ENCODE measurements at places on chromosomes 16 and 17.

GRCh38 chr17:7042501-7043181 is 1.3 kb downstream of the SLC16A11 start:
- no peak for DNase-seq

- peak; percentile 11 for DNase-seq
Observed at GRCh38 chr17:3556916-3557767, 470 bp downstream of the TRPV3 start.

- no peak for DNase-seq
Observed at GRCh38 chr17:4477255-4477791, 21.4 kb upstream of the SPNS2 start.

DNA sequence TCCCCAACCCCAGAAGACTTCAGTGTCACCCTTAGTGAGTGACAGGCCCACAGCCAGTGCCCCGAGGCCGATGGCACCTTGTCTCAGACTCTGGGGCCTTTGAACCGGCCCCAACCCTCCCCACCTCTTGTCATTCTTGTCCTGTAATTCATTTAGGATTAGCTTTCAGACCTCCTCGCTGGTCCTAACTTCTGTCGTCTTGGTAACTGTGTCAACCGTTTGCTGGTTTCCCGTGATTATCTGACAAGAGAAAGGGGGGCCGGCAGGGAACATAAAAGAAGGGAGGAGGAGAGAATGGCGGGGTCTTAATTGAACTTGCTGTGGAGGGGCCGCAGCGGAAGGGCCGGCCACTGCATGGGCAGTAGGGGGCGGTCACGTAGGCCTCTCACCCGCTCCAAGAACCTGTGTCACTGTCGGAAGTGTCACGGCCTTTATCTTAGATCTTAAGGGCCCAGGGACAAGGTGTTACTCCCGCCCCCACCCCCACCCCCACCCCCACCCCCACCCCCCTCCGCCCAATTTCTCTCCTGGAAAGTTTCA is 46.5 kb upstream of the GSE1 start:
- no peak for DNase-seq

DNA sequence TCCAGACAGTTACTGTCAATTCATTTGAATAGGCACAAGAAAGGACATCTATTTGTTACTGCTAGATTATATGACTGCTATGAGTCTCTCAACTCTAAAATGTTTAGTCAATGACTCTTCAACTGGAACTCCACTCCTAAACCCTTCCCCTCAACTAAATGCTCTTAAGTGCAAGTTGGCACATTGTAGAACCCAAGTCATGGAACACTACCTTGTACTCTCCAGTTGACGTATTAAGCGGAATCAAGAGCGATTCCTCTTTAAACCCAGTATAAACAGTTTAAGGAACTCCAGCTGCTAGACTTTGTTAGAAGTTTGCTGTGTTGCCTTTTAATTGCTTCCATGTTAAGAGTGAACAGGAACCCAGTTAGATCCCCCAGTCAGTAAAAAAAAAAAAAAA is 44.6 kb downstream of the STH start:
- DNase-seq, result no peak

GRCh38 chr16:70348991-70349390 is 2.3 kb downstream of the DDX19A start:
- DNase-seq, result no peak

GRCh38 chr17:44932787-44933097 is 14.8 kb downstream of the KIF18B start:
- no peak for DNase-seq

DNA sequence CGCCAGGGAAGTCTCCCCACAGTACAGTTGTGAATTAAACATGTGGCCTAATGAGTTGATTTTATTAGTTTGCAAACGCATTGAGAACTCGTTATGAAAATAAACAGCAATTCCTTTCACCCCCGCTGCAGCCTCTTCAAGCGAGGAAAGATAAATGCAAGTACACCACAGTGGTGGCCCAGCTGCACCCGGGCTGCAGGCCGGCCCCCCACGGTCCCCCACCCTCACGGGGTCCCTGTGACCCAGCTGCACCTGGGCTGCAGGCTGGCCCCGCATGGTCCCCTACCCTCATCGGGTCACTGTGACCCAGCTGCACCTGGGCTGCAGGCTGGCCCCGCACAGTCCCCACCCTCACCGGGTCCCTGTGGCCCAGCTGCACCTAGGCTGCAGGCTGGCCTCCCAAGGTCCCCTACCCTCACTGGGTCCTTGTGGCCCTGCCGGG is 32.2 kb downstream of the SDK2 start:
- DNase-seq, result no peak

DNA sequence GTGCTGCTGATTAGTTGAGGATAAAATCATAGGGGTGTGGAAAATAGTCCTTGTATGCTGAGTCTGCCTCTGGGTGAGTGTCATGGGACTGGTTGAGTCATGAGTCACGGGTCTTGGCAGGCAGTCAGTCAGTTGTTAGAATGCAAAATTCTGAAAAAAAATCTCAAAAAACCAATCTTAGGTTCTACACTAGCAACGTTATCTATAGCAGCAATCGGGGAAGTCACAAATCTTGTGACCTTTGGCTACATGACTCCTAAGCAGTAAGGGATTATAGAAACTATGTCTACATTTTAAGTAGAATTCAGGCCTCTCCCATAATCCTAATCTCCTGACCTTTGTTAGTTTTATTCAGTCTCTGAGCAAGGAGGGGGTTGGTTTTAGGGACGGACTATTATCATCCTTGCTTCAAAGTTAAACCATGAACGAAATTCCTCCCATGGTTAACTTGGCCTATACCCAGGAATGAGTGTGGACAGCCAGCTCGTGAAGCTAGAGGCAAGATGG is 18.0 kb upstream of the PMFBP1 start:
- DNase-seq, result peak; percentile 26

DNA sequence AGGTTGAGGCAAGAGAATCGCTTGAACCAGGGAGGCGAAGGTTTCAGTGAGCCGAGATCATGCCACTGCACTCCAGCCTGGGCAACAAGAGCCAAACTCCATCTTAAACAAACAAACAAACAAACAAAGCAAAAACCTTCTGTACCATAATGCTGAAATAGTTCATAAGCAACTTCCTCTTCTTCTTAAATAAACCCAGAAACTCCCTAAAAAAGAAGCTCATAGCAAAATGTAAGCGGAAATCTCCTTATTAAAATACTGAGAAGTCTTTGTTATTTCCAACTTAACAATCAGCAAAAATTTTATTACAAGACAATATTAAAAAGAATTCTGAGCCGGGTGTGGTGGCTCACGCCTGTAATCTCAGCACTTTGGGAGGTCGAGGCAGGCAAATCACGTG is 82.8 kb downstream of the FBXL20 start:
- DNase-seq, result no peak

DNA sequence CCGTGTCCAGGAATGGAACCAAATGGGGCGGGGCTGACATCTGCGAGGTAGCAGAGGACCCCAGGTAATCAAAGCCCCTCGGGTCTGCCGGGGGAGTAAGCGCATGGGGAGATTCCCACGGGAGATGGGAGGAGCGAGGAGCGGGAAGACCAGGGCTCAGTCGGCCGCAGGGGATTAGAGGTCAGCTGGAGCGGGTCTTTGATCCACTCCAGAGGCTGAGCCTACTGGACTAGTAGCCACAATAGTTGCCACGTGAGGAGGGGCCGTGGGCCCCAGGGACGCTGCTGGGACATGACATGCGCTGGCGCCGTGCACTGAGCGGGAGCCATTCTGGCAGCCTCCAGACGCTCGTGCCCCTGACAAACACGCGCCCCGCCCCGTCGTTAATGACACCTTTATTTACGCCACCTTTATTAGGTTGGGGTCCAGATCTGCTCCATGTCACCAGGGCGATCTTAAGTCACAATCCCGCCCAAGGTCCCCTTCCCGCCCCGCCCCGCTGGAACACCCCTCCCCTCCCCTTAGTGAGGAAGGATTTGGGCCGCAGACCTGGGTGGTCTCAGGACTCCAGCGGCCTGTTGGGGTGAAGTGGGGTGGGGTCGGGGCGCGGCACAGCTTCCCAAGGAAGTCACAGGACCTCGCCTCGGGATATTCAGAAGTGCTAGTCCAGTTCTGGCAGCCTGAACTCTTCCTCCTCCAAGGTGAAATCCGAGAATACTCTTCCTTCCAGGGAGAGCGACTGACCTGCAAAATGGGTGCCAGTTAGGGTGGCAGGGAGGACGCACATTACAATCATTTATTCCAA is 15.0 kb downstream of the PPY start:
- DNase-seq, result no peak

GRCh38 chr17:72343911-72344310 is 223.1 kb downstream of the SOX9 start:
- no peak for DNase-seq

DNA sequence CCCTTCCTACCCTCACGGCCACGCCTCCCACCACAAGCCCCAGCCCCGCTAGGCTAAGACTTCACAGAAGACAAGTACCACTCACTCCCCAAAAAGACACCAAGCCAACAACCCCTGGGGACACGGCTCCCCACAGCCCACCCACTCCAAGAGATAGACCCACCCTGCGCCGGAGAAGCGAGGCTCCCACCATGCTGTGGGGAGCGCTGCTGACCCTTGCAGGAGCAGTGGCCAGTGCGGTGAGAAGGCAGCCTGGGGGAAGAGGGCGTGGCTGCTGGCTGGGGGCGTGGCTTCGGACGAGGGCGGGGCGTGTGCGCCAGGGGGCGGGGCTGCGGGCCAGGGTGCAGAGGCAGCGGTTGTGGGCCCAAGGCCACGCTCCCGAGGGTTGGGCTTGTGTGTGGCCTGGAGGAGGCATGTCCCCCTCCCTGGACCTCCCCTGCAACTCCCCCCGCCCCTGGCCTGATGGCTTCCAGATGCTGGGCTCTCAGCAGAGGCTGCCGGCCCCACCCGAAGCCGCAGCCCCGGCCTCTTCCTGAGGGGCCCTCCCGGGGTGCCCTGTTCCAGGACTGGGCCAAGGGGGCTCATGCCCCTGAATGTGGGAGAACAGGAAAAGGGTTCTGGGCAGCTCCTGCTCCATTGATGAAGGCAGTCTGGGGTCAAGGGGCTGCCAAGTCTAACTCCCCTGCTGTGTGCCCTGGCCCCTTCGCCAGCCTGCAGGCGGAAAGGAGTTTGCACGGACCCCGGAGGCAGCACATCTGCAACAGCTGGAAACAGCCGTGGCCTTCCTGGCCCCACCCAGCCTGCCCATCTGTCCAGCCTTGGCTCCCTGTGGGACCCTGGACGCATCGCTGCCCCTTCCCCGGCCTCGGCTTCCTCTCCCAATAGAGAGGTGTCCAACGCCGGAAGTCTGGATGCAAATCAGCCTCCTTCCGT is 9.1 kb downstream of the TFAP4 start:
- DNase-seq, result peak; percentile 30

DNA sequence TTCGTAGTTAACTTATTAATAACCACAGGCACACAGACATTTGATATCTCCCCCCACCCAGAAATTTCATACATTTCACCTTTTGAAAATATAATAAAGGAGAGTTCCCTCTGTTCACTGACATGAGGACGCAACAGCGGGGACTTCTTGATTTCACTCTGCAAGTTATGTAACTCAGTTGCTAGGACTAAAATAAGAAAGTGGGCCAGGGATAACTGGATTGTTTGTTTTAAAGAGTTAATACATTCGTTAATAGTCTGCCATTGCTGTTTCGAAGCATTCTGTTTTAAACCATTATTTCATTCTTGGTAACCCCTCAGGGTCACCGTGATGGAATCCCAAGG is 1.2 kb downstream of the RHOT1 start:
- DNase-seq, result no peak

DNA sequence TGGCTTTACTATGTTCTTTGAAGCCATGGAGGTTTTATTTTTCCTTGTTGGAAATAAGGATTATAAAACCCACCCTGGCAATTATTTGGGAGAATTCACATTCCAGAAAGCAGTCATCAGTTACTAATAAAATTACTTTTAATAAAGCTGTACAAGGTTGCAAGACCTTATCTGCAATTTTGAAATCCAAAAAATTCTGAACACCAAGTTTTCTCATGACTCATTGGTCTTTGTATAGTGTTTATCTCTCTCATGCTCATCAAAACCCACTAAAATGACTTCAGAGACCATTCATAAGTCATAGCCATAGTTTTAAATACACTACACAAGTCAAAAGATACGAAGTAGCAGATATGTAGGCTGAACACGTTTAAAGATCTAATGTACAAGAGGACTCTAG is 6.0 kb upstream of the KRT38 start:
- no peak for DNase-seq

GRCh38 chr16:78916928-78917545 is 683.5 kb downstream of the MAF start:
- no peak for DNase-seq

GRCh38 chr16:15403392-15403995 is 7.9 kb downstream of the MPV17L start:
- no peak for DNase-seq

- no peak for DNase-seq
Observed at GRCh38 chr16:30478766-30479478, 6.4 kb downstream of the ITGAL start.

Data from RWPE1 (cell line).